ENCODE measurements at places on chromosomes 1 and 21.

GRCh38 chr1:206660136-206660535, 24.6 kb upstream of the MAPKAPK2 start:
- no peak for DNase-seq

DNA sequence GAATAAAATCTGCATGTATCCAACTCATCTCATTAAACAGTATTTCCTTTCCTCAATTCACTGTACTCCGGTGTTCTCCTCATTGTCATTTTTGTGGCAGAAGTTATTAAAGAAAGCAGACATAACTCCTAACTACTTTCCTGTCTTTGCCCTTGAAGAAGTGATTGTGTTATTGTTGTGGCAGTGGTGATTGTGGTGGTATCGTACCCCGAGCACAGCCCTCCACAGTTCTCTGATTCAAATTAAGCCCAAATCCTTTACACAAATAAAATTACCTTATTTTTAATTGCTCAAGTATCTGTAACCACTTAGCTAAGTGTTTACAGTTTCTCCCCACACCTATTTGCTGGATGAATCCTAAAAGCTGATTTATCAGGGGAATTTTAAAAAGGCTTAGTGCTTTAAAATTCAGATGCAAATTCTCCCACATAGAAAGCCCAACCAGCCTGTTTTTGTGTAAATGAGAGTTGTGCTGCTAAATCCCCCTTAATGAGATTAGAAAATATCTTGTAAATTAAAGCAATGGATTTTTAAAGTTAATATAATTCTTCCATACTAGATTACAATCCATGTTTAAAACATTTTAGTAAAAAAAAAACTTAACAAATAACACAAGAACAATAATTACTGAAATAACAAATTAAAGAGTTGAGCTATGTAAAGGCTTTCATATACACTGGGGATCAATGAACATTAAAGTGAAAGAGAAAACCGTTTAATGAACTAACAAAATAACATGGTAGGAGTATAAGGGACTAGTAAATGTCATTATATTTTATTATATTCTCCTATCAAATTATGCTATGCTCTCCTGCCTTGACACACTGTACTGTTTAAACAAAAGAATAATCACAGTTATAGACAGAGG, 259.0 kb downstream of the NEGR1 start:
- DNase-seq = no peak

DNA sequence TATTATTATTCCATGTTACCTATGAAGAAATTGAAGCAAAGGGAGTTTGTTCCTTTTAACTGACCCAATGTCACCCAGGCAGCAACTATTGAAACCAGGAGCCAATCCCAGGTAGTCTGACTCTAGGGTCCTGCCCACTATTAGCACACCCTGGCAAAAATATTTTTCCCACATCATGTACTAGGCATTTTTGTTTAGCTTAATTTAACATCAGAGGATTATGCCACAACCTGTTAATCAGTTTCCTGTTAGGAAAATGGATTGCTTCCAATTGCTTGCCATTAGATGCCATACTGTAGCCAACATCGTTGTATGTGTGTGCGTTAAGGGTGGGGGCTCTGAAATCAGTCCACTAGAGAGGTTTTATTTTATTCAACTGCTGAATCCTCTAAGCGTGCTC, 281.1 kb downstream of the DNM3 start:
- DNase-seq = no peak

DNA sequence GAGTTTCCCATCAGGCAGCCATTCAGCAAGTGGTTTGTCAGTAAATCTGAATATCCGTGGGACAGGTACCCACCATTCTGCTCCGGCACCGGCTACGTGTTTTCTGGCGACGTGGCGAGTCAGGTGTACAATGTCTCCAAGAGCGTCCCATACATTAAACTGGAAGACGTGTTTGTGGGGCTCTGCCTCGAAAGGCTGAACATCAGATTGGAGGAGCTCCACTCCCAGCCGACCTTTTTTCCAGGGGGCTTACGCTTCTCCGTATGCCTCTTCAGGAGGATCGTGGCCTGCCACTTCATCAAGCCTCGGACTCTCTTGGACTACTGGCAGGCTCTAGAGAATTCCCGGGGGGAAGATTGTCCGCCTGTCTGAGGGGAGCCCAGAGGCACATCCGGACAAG, 48.4 kb downstream of the B3GALT5 start:
- no peak for DNase-seq

- DNase-seq = no peak
Observed at GRCh38 chr21:29423099-29423870, 124.6 kb downstream of the BACH1 start.

DNA sequence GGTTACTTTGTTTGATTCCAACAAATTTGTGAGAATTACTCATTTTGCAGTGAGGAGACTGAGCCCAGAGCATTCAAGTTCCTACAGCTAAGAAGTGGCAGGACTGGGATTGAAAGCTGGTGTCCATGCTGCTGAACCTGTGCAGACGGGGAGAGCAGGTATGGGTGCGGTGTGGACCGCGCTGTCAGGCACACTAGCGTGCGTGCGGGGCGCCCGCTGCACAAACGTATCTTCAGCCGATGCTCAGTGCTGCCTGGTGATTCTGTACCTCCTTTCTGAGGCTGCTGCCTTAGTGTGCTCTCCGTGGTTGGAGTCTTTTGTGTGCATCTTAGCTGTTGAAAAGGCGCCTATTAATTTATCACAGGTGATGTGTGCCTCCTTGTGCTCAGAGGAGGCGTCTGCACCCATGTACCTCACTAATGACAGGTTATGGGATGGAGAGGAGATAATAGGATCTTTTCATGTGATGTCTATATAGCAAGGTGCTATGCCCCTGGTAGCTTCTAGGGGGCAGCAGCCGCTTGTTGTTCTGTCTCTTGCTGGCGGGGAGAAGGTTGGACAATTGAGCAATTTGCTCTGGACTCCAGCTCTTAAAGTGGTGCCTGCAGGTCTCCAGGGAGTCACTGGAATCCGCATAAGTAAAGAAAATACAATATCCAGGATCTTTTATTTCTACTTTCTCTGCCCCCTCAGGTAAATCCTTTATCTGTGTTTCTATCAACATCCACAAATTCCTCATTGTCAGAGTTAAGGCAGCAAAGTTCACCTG, 32.5 kb downstream of the PEX14 start:
- DNase-seq = peak; percentile 56

GRCh38 chr1:244047621-244048255, 3.3 kb upstream of the ZBTB18 start:
- no peak for DNase-seq

DNA sequence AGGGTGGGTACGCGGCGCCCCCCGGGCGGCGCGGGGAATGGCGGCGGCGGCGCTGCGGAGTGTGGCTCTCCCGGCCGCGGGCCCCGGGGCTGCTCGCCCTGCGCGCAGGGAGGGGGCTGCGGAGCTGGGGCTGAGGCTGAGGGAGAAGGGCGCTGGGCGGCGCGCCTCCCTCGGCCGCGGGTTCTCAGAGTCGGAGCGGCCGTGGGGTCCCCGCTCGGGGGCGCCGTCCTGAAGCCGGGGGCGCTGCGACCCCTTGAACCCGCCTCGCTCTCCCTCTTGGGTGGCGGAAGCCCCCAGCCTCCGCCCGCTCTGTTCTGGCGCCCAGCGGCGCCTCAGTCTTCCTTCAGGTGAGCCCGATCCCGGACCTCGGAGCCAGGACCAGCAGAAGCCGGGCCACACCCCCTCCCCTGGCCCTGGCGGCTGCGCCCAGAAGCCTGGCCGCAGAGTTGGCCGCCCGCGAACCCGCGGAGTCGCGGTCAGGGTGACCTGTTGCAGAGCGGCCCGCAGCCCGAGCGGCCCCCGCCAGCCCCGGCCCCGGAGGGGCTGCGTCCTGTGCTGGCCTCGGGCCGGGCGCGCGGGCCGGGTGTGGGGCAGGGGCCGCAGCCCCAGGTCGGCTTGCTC, 532 bp downstream of the RALGPS2 start:
- no peak for DNase-seq

- no peak for DNase-seq
Observed at GRCh38 chr1:83718338-83718737, 280.6 kb downstream of the TTLL7 start.

DNA sequence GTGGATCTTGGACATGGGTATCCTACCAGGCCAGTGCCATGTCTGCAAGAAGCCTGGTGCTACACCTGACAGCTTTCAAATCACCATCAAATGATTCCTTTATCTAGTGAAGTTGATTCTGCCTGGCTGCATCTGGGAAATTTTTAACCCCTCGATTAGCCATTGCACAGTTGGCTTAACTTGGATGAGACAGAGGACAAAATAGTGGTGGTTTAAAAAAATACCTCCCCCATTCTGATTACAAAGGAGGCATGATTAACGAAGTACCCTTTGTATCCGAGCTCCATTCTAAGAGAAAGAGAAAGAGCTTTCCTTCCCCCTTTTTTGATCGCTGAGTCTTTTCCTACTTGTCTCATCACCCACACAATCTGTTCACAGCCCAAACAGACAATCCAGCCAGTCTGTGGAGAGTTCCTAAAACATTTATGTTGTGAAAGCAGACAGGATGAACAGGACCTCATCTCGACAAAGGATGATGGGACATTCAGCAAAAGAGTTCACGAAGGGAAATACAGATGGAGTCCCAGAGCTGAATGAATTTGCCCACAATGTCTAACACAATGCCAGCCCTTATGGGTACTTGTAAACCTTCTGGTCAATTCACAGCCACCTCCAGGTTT, 20.5 kb downstream of the WLS start:
- DNase-seq = no peak

DNA sequence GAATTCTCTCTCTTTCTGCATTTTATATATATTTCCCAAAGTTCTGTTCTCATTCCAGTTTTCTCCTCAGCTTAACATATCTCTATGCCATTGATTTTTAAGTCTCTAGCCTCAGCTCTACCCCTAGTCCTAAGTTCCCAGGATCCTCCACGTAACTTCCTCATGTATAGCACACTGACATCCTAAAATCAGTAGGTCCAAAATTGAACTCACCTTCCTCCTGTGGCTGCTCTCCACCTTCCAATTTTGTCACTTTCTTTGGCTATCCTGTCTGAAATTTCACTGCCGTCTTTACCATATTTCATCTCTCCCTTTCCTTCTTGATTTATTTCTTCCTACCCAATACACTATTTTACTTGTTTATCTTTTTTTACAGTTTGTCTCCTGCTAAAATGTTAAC, 1.5 kb downstream of the SLAMF6 start:
- DNase-seq = no peak

DNA sequence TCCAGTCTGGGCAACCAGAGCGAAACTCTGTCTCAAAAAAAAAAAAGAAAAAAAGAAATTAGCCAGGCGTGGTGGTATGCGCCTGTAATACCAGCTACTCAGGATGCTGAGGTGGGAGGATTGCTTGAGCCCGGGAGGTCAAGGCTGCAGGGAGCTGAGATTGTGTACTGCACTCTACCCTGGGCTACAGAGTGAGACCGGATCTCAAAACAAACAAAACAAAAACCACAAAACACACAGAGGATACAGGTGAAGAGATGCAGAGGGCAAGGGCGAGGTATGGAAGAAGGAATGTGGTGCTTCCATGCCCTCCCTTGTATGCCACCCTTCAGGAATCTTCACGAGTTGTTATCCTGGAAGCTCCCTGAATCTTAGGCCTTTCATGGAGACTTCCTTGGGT, 68.5 kb downstream of the NDUFS5 start:
- DNase-seq = no peak

- DNase-seq = no peak
Observed at GRCh38 chr1:194104247-194104844, 917.9 kb upstream of the B3GALT2 start.

GRCh38 chr1:192916021-192916420, 107.2 kb downstream of the RGS2 start:
- DNase-seq = no peak

GRCh38 chr1:160666079-160666442, 19.2 kb upstream of the SLAMF1 start:
- no peak for DNase-seq

- no peak for DNase-seq
Observed at GRCh38 chr1:168328731-168329364, 48.2 kb downstream of the TBX19 start.

GRCh38 chr1:220032911-220033310, 13.4 kb downstream of the EPRS1 start:
- DNase-seq = no peak

DNA sequence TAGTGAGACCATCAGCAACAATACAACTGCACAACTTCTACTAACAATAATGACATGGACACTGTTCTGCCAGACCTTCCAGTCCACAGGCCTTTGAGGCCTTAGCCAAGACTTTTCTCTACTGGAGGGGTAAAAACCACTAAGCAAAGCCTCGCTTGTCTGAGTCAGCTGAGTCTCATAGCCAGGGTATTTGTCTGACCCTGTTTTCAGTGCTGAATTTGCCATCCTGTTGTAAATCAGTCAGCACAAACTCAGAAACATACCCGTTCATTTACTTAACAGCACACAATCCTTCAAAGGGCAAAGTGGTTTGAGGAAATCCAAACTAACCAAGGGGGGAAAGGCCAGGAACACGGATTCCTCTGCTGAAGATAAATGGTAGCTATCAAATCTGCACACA, 537.8 kb downstream of the SMYD3 start:
- peak; percentile 23 for DNase-seq

- no peak for DNase-seq
Observed at GRCh38 chr1:42960122-42960390, 1.4 kb upstream of the SLC2A1 start.

GRCh38 chr1:116537040-116537831, 33.6 kb downstream of the CD58 start:
- DNase-seq = no peak

- no peak for DNase-seq
Observed at GRCh38 chr1:6691507-6691906, 10.1 kb downstream of the DNAJC11 start.

DNA sequence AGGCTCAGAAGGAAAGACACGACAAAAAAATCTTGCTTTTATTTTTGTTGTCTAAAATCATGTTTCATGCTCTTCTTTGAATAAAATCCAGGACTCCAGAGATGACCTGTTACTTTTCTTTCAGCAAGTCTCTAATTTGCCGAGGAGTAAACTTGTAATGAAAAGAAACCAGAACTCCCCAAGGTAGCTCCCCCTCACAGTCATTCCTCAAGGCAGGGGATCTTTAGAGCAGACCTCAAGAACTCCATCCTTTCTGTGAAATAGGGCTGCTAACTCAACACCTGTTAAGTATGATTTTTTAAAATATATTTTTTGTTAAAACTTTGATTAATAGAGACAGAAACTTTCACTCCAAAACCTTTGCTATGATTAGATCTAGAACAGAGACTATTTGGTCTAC, 82.7 kb upstream of the ABCD3 start:
- DNase-seq = no peak

GRCh38 chr1:7885513-7886404, 32.9 kb upstream of the UTS2 start:
- DNase-seq = no peak

GRCh38 chr1:160682983-160683865, 28.4 kb downstream of the CD48 start:
- DNase-seq = no peak
